CD4-positive, alpha-beta T cell treated with Interleukin-12 subunit alpha and Interleukin-12 subunit beta, for 1 hour (primary cell): ENCODE measurements at places on chromosomes 7 and 10.

- DNase-seq = no peak
These were observed 5.3 kb upstream of the CUZD1 start for GRCh38 chr10:122850705-122851640.

DNA sequence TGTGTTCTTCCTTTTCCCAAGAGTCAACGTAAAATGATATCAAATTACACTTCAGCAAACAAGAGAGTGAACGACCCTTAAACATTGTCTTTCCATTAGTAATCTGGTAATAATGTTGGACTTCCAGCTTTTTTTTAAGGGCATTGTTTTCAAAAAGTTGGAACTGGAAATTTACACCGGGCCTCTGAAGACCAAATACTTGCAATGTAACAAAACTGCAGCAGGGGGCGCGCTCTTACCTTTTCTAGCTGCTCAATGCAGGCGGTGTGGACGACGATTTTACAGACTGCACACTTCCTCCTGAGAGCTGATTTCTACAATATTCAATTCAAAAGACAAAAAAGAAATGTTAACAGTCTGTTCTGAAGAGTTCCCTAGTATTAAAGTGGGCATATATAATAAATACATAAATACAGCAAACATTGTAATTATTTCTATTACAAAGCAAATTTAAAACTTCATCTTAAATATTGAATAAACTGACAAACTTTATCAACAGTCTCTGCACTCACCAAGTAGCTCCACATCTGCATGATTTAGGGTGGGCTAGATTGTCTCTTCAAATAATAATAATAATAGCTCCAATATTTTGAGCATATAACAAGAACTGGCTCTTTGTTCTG lies 190.4 kb downstream of the DGKI start:
- peak; percentile 48 for DNase-seq

GRCh38 chr7:130987092-130987491 lies 253.1 kb upstream of the KLF14 start:
- DNase-seq = no peak

DNA sequence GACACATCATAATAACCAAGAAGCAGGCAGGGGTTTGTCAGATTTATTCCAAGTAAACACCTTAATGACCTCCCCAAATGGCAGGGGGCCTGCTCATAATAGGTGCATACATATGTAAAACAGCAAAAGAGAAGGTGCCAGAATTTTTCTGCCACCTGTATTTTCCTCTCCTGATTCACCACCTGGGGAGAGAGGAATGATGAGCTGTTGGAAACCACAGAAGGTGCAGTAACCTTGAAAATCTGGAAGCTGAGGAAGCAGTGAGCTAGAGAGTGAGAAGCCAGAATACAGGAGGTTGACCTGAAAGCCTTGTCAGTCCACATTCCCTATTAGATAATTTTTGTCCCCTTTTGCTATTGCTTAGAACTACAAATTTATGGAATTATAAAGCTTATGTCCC lies 46.2 kb upstream of the PDE1C start:
- DNase-seq = no peak

GRCh38 chr7:149764481-149765398 lies 8.6 kb downstream of the ZNF467 start:
- DNase-seq = no peak

DNA sequence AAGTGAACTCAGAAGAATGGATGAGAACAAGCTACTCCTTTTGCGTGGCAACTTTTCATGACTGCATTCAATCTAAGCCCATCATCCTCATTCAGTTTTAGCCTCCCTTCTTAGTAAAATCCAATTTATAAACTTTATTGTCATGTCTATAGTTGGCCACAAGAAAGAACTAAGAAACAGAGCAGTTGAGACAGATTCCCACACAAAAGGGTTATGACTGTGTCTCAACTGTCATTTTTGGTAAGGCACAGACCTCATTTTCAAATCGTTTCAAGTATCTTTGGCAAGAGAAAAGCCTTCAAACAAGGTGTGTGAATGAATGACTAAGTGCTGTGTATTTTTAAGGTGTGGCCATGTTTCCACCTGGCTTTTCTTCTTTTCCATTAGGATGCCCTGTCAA lies 84.2 kb upstream of the CREB5 start:
- DNase-seq = no peak

DNA sequence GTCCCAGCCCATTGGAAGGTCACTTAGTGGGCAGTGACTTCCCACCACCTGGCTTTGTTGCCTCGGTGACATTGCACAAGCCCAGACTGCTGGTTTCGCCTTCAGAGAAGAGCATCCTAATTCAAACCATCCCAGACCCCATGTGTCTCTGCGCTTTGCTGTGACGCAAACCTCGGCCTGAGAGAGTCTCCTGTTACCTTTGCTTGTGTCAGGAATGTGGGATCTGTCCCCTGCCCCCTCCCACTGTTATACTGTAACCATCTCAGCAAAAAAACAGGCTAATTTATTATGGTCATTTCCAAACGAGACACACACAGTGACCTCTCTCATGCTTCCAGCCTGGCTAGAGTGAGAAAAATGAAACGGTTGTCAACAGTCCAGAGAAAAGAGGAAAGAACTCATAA lies 25.0 kb upstream of the AQP1 start:
- no peak for DNase-seq

DNA sequence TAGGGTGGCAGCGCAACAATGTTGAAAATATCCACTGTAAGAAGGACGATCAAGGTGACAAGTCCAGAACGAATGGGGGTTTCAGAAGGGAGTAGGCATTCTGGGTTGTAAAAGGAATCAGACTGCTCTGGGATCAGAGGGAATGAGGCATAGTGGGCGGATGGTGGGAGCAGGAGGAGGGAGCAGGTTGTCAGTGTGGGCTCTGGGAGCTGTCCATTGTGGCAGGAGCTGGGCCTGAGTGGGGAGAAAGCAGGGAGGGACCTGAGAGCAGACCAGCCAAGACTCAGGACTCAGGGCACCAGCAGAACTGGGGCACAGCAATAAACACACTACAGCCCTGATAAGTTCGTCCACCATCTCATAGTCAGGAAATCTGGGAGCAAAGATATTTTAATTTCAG lies 292.6 kb upstream of the MKI67 start:
- no peak for DNase-seq
